ENCODE measurements at places on chromosomes 6 and 20. TPM values are rescaled to one million over a fixed set of nuclear protein-coding genes. Genes with fewer than 3 reads are reported as not detected.
A peak's percentile ranks its signal among the peaks of the same experiment; 100 is the strongest.

GRCh38 chr6:9610620-9611415 is 804.1 kb downstream of the TFAP2A start:
- no peaks in the 10 kb centered on the region for H3K27me3 ChIP-seq
- no peak for DNase-seq
- no peaks in the 10 kb centered on the region for H3K36me3 ChIP-seq

DNA sequence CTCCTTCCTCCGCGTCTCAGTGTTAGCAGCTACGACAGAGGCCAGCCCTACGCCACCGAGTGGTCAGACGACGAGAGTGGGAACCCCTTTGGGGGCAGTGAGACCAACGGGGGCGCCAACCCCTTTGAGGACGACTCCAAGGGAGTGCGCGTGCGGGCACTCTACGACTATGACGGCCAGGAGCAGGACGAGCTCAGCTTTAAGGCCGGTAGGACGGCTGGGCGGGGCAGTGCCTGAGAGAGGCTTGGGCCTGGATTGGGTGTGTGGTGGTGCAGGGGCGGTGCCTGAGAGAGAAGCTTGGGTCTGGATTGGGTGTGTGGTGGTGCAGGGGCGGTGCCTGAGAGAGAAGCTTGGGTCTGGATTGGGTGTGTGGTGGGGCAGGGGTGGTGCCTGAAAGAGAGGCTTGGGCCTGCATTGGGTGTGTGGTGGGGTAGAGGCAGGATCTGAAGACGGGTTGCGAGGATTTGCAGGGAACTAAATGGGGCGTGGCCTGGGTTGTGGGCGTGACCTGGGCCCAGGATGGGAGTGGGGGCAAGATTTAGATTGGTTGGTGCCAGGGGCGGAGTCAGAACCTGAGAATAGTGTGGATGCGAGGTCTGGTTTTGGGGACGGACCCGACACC is 24.4 kb downstream of the SPDEF start:
- H3K4me3 ChIP-seq, result no peak overlapping the region
- no peaks in the 10 kb centered on the region for H3K36me3 ChIP-seq
- no peak overlapping the region for H3K27ac ChIP-seq
- DNase-seq, result no peak
- H3K27me3 ChIP-seq, result no peaks in the 10 kb centered on the region

- peaks cover 33% of the 10 kb centered on the region for H3K4me1 ChIP-seq
- H3K4me3 ChIP-seq, result no peak overlapping the region
- H3K27ac ChIP-seq, result peak overlapping the region; percentile 78
- H3K36me3 ChIP-seq, result no peaks in the 10 kb centered on the region
- H3K27me3 ChIP-seq, result no peaks in the 10 kb centered on the region
Observed at GRCh38 chr20:31698803-31699718, 23.6 kb downstream of the BCL2L1 start.

- no peak overlapping the region for H3K4me3 ChIP-seq
- no peaks in the 10 kb centered on the region for H3K4me1 ChIP-seq
- DNase-seq, result no peak
- H3K27ac ChIP-seq, result no peak overlapping the region
- H3K36me3 ChIP-seq, result no peaks in the 10 kb centered on the region
Observed at GRCh38 chr6:160005861-160006540, 37.1 kb downstream of the IGF2R start.

DNA sequence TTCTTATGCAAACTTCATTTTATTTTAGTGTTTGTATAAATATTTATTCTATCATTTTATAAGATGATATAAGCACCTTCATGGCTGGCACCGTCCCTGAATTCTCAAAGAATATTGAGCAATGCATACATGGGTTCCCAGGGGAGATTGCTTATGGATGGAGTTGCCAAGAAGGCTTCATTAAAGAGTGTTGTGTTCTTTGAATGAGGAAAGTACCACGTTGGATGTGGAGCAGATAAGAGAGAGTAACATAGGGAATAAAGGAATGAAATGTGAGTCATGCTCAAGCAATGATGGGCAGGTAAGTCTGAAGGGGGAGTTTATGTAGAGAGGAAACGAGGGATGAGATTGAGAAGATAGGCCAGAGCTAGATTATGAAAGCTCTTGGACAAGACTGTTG is 10.3 kb downstream of the DSE start:
- no peak overlapping the region for H3K4me3 ChIP-seq
- no peak overlapping the region for H3K27ac ChIP-seq
- peak; percentile 29 for DNase-seq
- H3K36me3 ChIP-seq, result no peaks in the 10 kb centered on the region
- H3K4me1 ChIP-seq, result no peaks in the 10 kb centered on the region
- H3K27me3 ChIP-seq, result peaks cover 20% of the 10 kb centered on the region

DNA sequence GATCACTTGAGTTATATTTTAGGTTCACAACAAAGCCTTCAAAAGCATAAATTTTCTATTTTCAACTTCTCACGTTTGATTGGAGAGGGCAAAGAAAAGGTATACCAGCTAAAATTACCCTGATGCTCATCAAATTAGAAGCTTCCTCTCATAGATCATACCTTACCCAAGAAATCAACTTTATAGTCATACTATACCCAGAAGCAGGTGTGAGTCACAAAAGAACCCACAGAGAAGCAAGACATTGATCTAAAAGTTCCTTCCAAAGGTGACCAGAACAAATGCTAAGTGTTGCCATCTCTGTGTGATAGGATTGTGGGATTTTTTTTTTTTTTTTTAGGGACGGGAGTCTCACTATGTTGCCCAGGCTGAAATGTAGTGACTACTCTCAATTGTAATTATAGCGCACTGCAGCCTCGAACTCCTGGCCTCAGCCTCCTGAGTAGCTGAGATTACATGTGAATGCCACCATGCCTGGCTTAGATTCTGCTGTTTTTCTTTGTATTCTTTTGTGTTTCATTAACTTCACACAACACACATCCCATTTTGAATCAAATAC is 3.3 kb downstream of the EIF2S2 start:
- peaks cover 21% of the 10 kb centered on the region for H3K36me3 ChIP-seq
- no peaks in the 10 kb centered on the region for H3K27me3 ChIP-seq
- no peak overlapping the region for H3K4me3 ChIP-seq
- H3K4me1 ChIP-seq, result peaks cover 46% of the 10 kb centered on the region
- no peak overlapping the region for H3K27ac ChIP-seq
- DNase-seq, result no peak

- H3K36me3 ChIP-seq, result no peaks in the 10 kb centered on the region
- peak overlapping the region; percentile 12 for H3K27ac ChIP-seq
- no peaks in the 10 kb centered on the region for H3K4me1 ChIP-seq
- no peaks in the 10 kb centered on the region for H3K27me3 ChIP-seq
Observed at GRCh38 chr6:75524322-75524972, 30.8 kb upstream of the FILIP1 start.

GRCh38 chr20:45946149-45946970 is 11.9 kb downstream of the PCIF1 start:
- H3K4me1 ChIP-seq, result peaks cover 14% of the 10 kb centered on the region
- DNase-seq, result peak; percentile 54
- H3K4me3 ChIP-seq, result no peak overlapping the region
- H3K27me3 ChIP-seq, result no peaks in the 10 kb centered on the region
- no peaks in the 10 kb centered on the region for H3K36me3 ChIP-seq

XKR7 gene
- not detected for total RNA-seq
